NCI-H510A (cell line): ENCODE measurements at places on chromosomes 12 and 14.

- DNase-seq = no peak
Measured at GRCh38 chr14:53953828-53954550, 2.6 kb downstream of the BMP4 start.

- DNase-seq = no peak
Measured at GRCh38 chr14:94322648-94323570, at the start of gene SERPINA6. TSS of gene SERPINA6 (minus strand) at chr14:94323336. CDS start at chr14:94314648, 8,688 bp downstream.

DNA sequence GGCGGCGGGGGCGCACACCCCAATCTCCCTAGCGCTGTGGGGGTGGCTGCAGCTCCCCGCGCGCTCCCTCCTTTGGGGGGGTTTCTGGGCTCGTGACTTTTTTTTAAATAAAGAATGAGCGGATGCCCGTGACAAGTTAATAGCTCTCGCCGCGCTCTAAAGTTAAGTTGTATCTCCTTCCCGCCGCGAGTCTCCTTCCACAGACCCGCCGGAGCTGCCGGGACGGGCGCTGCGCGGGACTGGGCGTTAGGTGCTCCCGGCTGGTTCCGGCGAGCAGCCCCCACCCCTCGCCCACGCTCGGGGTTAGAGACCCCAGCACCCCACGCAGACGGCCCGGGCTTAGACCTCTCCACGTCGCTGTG, 82.6 kb upstream of the HMGA2 start:
- DNase-seq = no peak

GRCh38 chr12:53849656-53850055, 89.0 kb upstream of the HOXC13 start:
- DNase-seq = no peak

DNA sequence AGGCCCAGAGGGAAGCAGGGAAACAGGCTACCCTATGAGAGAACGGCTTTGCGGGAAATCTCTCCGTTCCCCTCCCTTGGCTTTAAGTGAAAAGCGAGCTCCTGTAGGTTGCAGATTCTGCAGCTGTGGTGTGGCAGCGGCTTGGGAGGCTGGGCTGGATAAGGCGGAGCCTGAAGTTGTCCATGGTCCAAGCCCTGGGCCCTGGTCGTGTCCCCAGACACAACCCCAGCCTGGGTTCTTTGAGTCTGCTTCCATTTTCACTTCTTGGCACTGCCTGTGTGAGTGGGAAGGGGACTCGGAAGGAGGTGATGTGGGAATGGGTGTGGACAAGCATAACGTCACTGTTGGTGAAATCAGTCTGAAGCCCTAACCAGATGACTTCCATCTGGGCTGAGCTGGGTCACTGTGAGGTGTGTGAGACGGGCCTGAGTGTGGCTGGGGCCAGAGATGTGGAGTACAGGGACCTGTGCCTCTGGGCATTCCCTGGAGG, 43.0 kb upstream of the CTDSP2 start:
- peak; percentile 53 for DNase-seq

GRCh38 chr14:60266021-60266937, 17.3 kb downstream of the PPM1A start:
- no peak for DNase-seq

- DNase-seq = no peak
Measured at GRCh38 chr12:28135801-28136439, 54.3 kb upstream of the CCDC91 start.

DNA sequence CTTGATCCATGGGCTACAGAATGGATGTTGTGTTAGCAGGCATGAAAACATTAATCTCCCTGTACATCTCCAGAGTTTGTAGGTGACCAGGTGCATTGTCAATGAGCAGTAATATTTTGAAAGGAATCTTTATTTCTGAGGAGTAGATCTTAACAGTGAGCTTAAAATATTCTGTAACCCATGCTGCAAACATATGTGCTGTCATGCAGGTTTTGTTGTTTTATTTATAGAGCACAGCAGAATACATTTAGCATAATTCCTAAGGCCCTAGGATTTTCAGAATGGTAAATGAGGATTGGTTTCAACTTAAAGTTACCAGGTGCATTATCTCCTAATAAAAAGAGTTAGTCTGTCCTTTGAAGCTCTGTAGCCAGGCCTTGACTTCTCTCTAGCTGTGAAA, 3.5 kb upstream of the FITM1 start:
- no peak for DNase-seq

DNA sequence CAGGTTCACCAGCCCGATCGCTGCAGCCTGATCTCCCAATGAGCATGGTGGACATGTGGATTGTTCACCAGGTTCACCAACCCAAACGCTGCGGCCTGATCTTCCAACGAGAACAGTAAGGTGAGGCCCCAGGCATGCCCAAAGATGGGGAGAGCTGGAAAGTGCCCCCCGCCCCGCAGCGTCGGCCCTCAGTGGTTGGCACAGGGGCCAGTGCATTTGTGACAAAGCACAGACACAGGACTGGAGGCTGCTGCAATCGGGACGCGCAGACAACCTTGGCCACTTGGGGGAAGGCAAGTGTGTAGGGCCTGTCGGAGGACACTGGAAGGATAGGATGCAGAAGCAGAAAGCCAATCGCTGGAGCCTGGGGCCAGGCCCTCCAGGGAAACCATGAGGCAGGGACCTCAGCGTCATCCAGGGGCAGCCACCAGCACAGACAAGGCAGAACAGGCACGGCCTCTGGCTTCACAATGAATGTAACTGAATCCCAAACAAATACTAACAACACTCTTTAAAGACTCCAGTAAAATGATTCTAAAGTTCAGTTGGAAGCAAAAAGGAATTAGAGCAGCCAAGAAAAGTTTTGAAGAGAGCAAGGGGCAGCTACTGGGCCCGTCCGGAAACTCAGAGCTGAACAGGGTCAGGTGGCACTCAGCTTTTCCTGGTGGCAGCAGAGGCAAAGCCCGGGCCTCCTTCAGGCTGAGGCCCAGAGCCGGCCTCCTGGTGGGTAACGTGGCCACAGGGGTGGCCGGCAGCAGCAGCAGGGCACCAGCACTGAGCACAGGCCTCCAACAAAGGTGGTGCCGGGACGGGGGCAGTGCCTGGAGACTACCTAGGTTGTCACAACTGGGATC, 13.3 kb downstream of the BRF1 start:
- no peak for DNase-seq

- DNase-seq = no peak
Measured at GRCh38 chr12:128818065-128819022, 5.4 kb downstream of the SLC15A4 start.

- no peak for DNase-seq
Measured at GRCh38 chr14:72686832-72687231, 207.1 kb downstream of the DPF3 start.
